CD8-positive, alpha-beta memory T cell (primary cell): ENCODE measurements at places on chromosomes 12 and 14.
A peak's percentile ranks its signal among the peaks of the same experiment; 100 is the strongest.

GRCh38 chr12:122031342-122032216, 9.9 kb downstream of the BCL7A start:
- peak; percentile 29 for DNase-seq

DNA sequence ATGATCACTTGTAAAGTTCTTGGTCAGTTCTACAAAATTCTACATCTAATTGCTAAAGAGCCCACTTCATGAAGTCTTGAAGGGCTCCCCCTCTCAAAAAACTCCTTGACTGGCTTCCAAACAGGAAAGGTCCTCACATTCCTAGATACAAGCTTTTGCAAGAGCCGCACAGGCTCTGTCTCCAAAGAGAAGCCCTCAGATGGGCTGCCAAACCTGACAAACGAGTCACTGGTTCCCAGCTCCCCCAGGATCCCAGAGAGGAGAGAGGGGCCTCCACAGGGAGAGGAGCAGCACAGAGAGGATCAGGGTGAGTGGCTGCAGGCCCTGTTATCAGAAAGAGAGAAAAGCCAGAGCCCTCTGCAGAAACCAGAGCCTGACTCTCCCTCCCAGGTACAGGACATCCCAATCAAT, 5.8 kb downstream of the NID2 start:
- DNase-seq = no peak

DNA sequence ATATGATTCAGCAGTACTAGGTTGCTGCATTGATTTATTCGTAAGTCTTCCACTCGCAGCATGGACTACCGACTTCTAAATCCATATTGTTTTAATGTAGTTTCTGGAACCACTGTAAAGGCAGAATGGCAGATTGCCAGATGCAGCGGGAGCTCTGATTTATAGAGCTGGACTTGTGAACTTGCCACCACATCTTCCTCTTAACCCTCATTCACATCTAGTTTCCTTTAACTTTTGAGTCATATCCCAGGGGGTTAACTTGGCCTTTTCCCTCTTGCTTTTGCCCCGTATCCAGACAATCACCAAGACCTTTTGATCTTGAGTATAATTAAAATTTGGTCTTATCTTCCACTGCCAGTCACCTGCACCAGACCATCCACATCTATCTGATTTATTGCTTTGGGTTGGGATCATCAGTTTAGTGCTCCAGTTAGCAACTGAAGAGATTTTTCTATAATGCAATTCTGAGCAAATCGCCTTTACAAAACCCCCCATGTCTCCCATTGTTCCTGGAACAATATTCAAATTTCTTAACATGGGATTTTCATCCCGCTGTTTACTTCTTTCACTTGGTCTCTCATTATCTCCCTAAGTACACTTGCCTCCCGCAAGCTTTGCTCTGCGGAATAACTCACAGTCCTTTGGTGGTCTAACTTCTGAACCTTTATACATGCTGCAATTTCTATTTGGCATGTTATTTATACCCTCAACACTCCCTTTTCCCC, 130.5 kb downstream of the ACSS3 start:
- DNase-seq = no peak

GRCh38 chr14:55535516-55536203, 44.3 kb upstream of the KTN1 start:
- DNase-seq = no peak

- peak; percentile 29 for DNase-seq
These were observed 144.3 kb downstream of the CALM1 start for GRCh38 chr14:90541076-90541634.

DNA sequence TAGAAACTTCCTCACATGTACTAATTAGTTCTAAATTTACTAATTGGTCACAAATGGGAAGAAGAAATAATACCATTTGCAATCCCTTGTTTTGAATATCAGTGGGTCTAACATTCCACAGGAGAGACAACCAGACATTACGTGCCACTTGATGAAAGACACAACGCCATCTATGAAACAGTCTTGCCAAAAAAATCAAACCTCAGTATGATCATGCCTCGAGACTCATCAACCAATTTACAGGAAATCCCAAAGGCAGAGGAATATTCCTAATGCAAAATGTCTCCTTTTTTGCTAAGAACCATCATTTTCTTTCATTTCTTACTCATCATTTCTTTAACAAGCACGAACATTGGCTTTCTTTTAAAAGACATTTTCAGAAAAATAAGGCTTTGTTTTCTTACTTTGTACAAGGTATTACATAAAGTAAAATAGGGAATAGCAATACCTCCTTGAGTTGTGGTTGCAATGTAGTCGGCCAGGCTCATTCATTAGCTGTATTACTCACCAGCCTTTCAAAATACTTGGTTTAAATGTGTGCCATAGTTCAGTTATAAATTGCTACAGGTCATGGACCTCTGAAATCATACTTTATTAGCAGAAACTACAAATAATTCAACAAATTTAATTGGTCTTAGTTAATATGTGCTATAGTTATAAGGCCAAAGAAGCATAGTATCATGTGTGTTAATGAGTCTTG, 436.2 kb upstream of the FLRT2 start:
- no peak for DNase-seq

DNA sequence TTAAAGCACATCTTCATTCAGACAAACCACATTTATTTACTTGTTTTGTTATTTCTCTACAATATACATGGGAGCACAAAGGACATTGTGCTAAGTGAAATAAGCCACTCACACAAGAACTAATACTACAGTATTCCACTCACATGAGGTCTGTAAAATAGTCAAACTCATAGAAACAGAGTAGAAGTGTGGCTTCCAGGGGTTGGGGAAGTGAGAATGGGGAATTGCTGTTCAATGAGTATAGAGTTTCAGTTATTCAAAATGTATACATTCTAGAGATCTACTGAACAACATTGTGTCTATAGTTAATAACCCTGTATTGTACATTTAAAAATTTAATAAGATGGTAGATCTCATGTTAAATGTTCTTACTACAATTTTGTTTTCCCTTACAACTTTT, 88.8 kb downstream of the ATXN7L3B start:
- no peak for DNase-seq

DNA sequence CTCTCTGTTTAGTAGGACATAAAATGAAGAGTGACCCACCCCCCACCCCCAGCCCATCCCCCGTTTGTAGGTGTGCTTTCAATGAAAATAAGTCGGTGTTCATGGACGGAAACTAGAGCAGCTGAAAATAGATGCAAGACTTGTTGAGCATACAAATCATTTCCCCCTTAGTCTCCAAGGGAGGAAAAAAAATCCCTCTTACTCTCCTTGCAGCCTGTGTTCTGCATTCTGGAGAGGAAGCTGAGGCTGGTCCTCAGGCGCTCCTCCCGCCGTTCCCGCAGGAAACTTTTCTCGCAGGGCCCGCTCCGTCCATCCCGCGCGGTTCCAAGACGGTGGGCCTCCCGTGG, 259.0 kb upstream of the E2F7 start:
- no peak for DNase-seq

- no peak for DNase-seq
These were observed 1.7 kb upstream of the ANKRD33 start for GRCh38 chr12:51886021-51886710.

GRCh38 chr12:58314610-58315009, 373.2 kb downstream of the ATP23 start:
- DNase-seq = no peak

DNA sequence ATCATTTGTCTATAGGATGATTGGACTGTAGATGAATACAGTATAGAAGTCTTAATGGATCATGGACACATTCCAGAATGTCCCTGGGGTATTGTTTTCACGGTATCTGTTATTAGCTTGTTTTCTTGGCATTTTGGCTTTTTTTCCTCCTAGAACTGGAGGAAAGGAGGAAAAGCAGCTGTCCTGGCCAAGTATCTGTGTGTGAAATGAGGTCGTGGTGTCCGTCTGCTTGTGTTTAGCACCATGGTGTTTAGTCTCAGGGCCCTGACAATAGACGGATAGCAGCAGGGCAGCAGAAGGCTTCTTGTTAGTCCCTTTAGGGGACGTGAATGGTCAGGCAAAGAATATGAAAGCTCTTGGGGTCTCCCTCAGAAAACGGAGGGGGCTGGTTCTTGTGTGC, 21.2 kb downstream of the FGF6 start:
- DNase-seq = no peak

GRCh38 chr12:59055204-59055860, 135.0 kb upstream of the LRIG3 start:
- no peak for DNase-seq

DNA sequence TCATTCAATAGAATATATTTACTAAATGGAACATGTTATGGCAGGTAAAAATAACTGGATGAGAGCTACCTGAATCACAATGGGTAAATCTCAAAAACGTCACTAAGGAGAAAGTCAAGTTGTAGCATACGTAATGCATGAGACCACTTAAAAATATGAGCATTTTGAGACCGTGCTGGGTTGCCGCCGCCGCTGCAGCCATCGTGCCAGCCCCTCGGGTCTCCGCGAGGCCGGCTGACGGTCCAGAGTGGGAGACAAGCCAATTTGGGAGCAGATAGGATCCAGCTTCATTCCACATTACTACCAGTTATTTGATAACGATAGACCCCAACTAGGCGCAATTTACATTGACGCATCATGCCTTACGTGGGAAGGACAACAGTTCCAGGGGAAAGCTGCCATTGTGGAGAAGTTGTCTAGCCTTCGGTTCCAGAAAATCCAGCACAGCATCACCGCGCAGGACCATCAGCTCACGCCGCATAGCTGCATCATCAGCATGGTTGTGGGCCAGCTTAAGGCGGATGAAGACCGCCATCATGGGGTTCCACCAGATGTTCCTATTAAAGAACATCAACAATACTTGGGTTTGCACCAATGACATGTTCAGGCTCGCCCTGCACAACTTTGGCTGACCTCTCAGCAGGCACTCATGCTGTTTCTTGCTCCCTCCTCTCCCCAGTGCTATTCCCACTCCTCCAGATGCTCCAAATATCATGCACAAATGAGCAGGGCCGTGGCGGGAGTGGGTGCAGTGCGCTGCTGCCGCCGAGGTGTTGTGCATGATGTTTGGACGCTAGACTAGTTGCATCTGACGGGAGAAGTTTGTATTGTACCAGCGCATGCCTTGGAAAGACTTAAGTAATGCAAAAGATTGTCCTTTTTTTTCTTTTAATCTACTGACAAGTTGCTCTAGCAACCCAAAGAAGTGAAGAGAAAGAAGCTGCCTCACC, 6.3 kb upstream of the BRMS1L start:
- no peak for DNase-seq

DNA sequence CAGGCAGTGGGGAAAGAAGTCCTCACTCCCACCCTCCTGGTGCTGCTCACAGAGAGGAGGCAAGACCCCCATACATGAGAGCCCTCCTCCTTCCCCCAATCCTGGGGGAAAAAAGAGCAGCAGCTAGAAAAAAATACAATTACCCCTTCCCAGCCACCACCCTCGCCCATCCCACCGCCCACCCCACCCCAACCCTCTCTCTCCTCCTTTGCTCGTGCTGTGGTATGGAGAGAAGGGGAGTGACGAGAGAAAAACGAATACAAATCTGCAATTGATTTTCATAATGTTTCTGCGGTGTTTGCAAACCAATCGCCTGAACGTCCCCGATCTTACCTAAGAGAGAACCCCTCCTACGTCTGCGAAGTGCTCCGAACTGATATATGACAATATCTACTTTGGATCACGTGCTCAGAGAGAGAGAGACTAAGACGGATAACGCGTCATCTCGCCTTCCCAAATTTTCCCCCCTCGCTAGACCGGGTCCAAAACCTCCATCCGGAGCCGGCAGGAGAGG, at the start of gene HOXC11:
TSS of gene HOXC11 (plus strand) at position 405 of the 514 bp plus-strand sequence. CDS start 116 bp downstream, outside the sequence.
- DNase-seq = no peak

- no peak for DNase-seq
These were observed 711 bp downstream of the ANO4 start for GRCh38 chr12:100795174-100795799.

DNA sequence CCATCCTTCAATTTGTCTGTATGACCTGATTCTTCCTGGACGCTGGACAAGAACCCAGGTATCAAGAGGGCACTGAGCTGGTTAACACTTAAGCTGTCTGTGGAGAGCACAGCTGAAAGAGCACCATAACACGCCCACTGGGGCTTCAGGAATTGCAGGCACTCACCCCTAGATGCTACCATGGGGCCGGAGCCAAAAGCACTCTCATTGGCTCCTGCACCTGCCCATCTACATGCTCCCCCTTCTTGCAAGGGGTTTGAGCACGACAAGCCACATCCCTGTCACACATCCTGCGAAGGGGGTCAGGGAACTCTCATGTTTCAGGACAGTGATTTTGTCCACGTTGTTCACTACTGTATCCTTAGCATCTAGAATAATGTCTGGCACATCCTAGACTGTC, 35.1 kb upstream of the TBC1D15 start:
- DNase-seq = no peak

DNA sequence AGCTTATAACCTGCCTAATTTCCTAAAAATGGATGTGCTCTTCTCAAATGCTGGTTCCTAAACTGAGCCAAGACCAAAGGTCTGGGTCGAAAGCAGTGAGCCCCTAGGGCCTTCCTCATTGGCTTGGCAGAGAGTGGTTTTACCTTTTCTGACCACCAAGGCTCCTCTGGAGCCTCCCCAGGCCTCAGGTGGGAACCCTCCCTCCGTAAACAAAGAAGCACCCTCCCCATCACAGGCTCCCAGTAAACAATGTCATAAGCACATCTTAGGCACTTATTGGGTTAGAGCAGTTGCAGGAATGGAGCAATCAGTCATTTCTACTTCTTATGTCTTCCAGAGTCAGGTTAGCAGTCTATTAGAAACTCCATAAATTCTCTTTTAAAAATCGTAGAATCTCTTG, 6.0 kb downstream of the CHPT1 start:
- DNase-seq = no peak

- DNase-seq = no peak
These were observed 12.1 kb downstream of the SERPINA1 start for GRCh38 chr14:94376108-94376975.

DNA sequence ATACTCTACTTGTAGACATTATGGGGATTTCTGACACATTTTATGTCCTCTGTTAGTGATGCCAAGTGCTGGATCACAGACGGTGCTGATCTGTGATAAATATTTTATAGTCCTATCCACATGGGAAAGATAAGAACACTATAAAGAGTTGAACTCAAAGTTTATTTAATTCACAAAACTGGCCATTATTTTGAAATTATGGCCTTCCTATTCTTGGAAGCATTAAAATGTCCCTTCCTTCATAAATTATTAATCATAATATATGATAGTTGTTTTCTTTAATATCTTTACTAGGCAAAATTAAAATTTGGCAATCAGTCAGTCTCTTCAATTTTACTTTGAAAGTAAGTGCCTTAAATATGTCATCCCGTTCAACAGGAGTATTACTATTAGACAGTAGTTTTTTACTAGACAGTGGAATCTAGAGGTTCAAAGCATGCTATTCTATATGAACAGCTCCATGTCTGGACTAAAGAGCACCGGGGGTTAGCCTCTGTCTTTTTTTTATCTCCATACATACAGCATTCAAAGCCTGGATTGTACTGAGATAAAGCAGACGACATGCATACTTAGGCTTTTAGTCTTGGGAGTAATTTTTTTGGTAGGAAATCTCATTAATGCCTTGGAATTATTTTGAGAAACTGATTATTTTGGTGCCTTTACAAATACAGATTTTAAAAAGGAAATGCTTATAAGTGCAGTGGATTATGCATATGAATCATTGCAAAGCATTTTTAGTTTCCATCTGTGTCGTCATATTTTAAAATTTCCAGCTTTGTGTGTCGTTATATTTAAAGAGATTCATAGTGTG, 306.1 kb upstream of the RGS6 start:
- no peak for DNase-seq
